ENCODE measurements at places on chromosomes 13 and 19.

DNA sequence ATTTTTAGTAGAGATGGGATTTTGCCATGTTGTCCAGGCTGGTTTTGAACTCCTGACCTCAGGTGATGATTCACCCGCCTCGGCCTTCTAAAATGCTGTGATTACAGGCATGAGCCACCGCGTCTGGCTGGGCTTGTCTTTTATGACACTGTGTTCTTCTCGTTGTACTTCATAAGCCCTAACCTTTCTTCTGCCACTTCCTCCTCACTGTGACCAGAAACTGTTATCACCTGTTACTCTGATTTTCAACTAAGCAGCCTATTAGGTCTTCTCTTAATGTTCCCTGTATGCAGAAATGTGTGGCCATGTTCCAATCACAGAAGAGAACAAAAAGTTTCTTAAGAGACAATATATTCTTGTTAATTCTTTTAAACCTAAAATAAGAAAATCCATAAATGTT lies 16.4 kb downstream of the ZNF790 start:
- no peak for DNase-seq

DNA sequence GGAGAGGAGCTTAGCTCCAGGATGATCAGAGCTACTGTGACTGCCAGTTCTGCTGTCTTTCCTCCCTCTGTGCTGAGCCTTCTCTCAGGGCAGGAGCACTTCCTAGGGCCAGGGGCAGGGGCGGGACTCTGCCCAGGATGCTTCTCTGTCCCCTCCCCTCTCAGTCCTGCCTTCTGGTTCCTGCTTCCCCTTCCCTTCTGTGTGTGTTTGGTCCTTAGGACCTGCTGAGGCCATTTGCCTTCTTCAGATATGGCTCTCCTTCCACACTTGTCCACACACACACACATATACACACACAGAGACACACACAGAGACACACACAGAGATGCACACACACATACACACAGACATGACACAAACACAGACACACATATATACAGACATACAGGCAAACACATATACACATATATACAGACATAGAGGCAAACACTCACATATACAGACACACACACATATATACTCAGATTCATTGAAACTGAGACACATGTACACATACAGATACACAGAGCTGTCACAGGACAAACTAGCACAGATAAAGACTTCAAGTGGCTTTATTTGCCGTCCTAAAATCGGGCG lies 22.0 kb upstream of the CD177 start:
- DNase-seq, result no peak

GRCh38 chr13:103099722-103100293 lies 33.6 kb upstream of the SLC10A2 start:
- DNase-seq, result no peak

GRCh38 chr19:14475251-14476073 lies at the start of gene PTGER1:
TSS of gene PTGER1 (minus strand) at chr19:14475354. CDS start at chr19:14474320, 1,034 bp downstream.
- DNase-seq, result no peak
